ENCODE measurements at places on chromosomes 13 and 19.

DNA sequence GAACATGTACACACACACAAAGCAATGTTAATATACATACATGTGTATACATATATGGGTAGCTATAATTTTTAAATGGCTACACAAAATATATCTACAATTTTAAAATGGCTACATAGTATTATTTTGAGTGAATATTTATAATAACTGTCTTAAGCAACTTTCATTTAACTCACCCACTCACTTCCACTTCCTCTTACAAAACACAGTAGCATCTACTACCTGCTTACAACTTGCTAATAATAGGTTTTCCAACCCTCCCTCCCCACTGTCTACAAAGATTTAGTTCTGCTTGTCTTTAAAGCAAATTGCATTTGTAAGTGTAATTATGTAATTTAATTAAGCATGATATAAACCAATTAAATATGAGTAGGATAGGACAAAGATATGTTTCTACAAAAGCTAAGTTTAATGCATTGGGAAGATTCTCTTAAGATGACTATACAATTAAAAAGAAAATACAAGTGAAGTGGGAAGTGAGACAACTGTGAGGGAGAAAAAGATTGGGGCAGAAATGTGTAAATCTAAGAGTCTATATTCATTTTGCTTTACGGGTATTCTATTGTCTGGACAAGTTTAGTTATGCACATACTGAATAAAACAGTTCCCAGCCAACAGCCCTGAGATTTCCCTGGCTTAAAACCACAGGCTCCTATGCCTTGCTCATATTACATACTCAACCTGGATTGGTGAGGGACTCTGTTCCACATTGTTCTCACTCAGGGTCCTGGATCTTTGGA lies 583.1 kb downstream of the EFNB2 start:
- DNase-seq, result no peak

GRCh38 chr13:59088716-59089115 lies 1075.0 kb downstream of the DIAPH3 start:
- DNase-seq, result no peak

DNA sequence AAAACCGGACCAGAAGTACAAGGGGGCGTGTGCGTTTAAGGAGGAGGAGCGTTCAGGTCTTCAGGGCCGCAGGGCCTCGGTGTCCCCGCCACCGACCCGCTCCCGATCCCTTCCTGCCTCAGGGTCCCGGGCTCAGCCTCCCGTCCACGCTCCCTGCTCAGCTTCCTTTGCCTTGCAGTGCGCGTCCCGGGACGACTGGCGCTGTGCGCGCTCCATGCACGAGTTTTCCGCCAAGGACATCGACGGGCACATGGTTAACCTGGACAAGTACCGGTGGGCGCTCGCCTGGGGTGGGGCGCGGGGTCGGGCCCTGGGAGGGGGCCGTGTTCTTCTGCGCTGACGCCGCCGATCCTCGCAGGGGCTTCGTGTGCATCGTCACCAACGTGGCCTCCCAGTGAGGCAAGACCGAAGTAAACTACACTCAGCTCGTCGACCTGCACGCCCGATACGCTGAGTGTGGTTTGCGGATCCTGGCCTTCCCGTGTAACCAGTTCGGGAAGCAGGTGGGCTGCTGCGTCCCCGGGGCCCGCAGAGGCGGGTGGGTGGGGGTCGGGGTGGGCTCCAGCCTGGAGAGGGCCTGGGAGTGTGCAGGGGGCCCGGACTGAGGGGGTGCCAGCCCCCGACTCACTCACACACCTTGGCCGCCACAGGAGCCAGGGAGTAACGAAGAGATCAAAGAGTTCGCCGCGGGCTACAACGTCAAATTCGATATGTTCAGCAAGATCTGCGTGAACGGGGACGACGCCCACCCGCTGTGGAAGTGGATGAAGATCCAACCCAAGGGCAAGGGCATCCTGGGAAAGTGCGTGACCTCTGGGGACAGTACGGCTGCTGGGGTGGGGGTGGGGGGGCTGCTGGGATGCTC lies 1.4 kb downstream of the GPX4 start:
- no peak for DNase-seq

DNA sequence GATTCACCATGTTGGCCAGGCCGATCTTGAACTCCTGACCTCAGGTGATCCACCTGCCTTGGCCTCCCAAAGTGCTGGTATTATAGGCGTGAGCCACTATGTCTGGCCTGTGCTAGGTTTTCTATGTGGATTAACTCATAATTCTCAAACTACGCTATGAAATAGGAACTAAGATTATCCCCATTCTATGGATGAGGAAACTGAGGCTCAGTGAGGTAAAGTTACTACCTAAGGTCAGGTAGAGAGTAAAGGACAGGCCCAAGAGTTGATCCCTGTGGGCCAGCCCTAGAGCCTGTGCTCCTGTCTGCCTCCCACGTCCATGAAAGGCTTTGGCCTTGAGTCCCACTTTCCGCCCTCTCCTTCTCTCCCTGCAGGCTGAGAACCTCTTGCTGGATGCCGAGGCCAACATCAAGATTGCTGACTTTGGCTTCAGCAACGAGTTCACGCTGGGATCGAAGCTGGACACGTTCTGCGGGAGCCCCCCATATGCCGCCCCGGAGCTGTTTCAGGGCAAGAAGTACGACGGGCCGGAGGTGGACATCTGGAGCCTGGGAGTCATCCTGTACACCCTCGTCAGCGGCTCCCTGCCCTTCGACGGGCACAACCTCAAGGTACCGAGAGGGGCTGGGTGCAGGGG lies 20.1 kb downstream of the MARK4 start:
- no peak for DNase-seq

DNA sequence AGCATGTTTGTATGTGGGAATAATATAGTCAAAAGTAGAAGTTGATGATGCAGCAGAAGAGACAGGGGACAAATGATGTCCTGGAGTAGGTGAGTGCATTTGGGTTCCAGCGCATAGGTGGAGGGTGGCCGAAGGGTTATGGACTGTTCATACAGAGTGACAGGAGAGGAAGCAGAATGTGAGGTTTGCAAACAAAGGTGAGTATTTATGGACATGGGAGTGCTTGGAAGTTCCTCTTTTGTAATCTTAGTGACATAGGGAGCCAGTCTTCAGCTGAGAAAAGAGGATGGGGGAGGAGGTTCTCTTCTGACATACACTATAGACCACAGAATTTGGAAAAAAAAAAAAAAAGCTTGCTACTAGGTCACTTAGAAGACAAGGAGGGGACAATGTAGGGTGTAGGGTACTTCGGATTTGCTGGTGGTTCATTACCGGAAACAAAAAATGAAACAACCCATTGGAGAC lies 331.6 kb downstream of the DLEU7 start:
- DNase-seq, result no peak

DNA sequence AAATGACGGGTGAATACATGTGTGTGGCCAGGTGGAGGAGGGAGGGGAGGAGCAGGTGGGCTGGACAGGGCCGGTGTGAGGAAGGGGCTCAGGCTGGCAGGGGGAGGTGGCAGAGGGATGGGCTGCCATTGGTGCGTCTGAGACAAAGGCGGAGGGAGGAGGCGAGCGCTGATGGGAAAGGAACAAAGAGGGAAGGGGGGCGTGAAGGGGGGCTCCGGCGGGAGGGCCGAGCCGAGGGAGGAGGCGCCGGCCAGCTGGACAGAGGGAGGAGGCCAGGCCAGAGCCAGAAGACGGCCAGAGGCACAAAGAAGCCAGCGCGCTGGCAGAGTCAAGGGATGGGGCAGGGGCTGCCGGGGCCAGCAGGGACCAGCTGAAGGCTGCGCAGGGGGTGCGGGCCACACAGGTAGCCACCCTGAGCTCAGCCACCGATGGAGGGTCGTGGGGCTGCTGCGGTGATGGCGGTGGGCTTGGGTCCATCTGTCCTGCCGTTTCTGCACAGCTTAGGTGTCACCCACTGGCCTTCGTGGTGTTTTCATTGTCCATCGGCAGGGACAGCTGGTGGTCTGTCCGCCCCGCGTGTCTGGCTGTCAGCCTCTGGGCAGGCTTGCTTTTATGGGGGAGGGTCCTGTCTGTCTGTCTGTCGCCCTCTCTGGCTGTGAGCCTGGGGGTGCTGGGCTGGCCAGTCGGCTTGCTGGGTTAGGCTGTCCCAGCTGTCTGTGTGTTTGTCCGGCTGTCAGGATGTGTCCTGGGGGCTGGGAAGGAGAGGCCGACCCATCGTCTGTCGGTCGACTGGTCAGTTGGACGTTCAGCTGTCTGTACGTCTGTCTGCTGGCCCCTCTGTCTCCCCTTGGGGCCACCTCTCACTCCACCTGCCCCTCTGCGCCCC lies 2.2 kb downstream of the APC2 start:
- DNase-seq, result no peak

GRCh38 chr13:80039000-80039399 lies 301.9 kb downstream of the SPRY2 start:
- no peak for DNase-seq

GRCh38 chr19:28705008-28705407 lies 507.9 kb downstream of the UQCRFS1 start:
- DNase-seq, result peak; percentile 21

DNA sequence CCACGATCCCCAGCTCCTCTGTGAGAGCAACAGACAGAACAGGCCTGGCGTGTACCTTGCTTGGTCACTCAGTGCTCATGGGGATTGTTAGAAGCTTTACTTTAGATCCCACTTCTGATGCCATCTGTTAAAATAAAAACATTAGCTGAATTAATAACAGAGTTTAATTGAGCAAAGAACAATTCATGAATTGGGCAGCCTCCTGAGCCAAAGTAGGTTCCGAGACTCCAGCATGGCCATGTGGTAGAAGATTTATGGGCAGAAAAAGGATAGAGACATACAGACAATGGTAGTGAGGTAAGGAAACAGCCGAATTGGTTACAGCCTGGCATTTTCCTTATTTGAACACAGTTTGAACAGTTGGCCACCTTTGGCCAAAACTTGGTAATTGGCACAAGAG lies 223.9 kb upstream of the TRPC4 start:
- no peak for DNase-seq

DNA sequence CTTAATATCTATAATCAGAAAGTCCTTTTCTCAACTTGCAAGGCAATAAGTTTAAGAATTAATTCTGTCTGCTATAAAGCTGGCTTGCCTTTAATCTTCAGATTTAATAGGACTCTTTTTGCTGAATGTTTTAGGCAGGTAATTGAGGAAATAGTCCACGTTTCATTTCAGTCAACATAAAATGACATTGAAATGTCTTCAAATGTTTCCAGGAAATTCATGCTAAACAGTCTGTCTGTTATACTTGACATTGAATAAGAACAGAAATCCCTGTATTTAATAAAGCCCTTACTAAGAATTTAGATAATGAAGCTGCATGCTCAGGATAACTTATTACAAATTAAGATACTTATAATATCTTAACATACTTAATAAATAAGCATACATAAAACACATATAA lies 84.2 kb downstream of the PCDH9 start:
- no peak for DNase-seq

DNA sequence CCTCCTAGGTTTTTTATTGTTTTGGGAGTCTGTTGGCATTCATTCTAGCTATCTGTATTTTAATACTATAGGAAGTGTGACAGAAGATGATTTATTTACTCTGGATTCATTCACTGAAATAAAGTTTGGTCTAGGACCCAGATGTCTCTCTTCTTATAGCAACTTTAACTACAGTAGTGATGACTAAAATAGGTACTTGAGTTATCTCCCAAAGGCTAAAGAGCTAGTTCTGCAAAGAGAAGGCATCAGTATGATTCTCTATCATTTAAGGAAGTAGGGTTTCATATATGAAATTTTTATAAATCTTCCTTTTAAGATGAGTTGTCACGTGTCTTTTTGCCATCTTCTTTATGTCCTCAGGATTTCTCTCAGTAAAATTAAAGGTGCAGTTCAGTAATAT lies 507.4 kb downstream of the KCTD12 start:
- no peak for DNase-seq

DNA sequence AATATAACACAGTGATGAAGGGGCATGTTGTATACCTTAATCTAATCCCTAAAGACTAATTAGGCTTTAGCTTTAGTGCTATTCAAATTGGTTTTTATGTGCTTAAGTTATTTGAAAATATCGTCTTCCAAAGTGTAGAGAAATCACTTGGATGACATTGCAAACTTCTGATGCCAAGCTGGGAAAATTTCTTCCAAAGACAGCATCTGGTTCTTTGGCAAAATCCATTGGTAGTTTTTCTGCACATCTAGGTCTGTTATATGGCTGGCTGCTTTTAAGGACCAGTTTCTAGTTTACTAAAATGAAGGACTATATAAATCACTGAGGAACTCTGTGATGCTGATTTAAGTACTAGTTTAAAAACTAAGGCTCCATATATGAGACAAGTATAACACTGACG lies 2362.3 kb downstream of the PCDH9 start:
- no peak for DNase-seq

DNA sequence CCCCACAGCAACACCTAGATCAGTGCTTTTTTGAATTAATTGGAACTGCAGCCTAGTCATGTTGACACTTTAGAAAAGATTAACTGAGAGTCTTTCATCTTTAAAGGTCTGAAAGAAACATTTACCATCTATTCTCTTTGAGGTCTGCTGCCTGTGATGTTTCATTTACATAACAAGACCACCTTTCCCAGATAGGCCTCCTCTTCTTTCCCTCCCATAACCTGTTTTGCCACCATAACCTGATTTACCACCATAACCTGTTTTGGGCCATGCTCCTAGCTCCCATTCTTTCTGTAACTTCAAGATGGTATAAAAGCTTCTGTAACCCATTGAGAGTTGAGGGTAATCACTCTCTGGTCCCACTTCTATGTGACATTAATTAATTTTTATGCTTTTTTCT lies 320.8 kb downstream of the PCDH20 start:
- no peak for DNase-seq

GRCh38 chr13:31441800-31442510 lies 242.2 kb downstream of the B3GLCT start:
- DNase-seq, result no peak

DNA sequence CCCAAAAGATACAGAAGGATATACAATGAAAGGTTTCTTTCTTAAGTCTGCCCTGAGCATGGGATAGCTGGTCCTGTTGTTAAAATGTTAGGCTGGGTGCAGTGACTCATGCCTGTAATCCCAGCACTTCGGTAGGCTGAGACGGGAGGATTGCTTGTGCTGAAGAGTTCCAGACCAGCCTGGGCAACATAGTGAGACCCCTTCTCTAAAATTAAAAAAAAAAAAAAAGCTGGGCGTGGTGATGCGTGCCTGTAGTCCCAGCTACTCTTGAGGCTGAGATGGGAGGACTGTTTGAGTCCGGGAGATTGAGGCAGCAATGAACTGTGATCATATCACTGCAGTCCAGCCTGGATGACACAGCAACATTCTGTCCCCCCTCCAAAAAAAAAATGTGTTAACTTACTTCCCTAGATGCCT lies 52.5 kb upstream of the SHKBP1 start:
- no peak for DNase-seq

GRCh38 chr13:25329706-25330105 lies 28.3 kb downstream of the NUP58 start:
- no peak for DNase-seq

DNA sequence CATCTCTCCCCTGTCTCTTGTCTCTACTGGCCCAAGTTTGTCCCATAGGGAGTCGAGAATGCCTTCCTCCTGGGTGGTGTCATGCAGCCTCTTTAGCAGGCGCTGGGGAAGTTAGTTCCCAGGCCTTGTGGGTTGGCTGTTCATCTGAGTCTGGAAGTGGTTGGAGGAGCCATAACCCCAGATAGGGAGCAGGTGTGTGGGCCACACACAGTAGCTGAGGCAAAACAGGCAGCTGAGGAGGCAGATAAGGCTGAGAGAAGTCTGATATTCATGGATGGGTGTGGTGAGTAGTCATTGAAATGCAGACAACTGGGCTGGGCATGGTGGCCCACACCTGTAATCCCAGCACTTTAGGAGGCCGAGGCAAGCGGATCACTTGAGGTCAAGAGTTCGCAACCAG lies 40.9 kb upstream of the KPNA3 start:
- no peak for DNase-seq

- no peak for DNase-seq
These were observed 5.0 kb downstream of the PTOV1 start for GRCh38 chr19:49855676-49856573.

GRCh38 chr19:46850228-46851203 lies at the start of gene AP2S1:
Gene AP2S1, minus strand, starts transcription at chr19:46850846. Its CDS starts 80 bp downstream, at chr19:46850766.
- DNase-seq, result peak; percentile 96
